Right lung (tissue), 10 donors: ENCODE measurements at places on chromosomes 7 and 10.

DNA sequence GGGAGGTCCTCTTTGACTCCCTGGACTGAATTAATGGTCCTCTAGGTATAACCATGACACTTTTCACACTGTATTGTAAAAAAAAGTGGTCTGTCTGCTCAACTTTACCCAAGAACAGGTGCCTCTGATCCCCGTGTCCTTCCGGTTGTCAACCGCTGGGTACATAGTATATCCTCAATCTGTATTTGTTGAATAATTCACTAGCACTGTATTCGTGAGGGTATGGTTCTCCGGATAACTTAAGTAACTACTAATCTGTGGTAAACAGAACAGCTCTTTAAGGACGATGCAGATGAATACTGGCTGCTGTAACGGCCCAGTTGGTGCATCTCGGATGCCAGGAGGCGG, 472 bp upstream of the ADAM22 start:
- DNase-seq = no peak

DNA sequence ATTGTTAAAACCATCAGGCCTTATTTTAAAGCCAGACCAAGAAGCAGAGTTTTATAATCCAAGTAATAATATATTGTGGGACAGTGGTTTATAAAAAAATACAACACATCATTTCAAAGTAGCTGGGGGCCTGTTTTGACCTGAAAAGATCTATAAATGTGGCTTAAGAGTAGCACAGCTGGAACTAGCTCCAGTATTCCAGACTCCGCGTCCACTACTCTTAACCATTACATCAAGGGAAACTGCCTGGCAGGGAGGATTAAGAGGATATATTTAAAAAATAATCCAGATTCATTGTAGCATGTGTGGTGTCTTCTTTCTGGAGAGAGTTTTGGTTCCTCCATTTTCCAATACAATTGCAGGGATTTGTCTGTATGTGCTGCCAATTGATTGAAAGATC, 67.3 kb downstream of the MET start:
- DNase-seq = no peak

DNA sequence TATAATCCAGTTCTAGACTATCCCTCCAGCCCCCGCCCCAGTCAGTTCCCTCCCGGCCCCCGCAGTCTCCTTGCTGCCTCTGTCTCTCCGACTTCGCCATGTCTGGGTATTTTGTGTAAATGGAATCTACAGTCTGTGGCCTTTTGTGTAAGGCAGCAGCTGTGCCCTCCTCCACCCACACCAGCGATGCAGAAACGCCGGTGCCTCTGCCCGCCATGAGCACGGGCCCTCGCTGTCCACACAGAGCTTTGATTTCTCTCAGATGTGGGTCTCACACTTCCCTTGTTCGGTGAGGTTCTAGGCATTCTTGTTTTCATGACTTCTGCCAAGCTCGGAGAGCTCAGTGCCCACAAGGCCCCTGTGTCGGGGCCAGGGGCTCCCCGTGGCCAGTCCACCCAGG, 37.8 kb downstream of the NKX6-2 start:
- no peak for DNase-seq

GRCh38 chr10:85645926-85646711, 720.5 kb downstream of the GRID1 start:
- no peak for DNase-seq

DNA sequence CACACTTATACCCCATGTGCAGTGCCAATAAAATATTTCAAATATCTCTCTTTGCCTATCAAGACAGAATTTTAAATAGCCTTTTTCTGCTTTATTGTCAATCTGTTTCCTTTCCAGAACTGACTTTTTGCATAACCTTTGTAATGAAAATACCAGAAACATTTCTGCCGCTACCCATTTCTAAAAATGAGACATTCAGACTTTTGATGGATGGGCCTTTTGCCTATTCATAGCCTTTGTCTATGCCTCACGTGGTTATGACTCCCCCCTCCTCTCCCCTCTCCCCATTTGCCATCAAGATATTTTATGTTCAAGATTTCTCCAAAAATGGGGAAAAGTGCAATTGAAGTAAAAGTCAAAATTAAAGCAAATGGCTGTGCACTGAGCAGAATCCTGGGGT, 5.9 kb downstream of the PPP1R17 start:
- no peak for DNase-seq

GRCh38 chr7:38317515-38317914, 44.1 kb upstream of the TARP start:
- no peak for DNase-seq

GRCh38 chr7:31883761-31884164, 186.4 kb downstream of the PDE1C start:
- no peak for DNase-seq

- DNase-seq = peak; percentile 82
Measured at GRCh38 chr10:71255808-71256660, 43.7 kb downstream of the UNC5B start.

DNA sequence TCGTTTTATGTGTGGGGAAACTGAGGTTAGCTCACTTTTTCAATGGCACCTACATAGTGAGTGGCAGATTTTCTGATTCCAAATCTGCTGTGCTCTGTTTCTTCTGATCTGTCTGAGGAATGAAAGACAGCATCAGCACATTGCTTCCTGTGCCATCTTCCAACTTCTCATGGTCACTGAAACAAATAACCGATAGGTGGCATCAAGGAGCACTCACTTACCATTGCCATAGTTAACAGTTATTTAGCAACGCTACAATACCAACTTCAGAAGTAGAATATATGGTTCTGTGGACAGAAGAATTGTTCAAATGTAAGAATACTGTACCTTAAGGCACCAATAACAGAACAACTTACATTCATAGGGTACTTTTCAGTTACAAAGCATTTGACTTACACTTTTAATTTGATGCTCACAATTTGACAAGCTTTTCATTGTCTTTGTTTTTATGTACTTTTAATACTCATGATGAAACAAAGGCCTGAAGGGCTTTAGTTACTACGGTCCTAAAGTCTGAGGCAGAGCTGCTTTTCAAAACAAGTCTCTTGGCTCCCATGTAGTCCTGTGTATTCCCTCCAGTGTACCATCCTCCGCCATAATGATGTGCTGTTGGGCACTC, 228.9 kb upstream of the TCF7L2 start:
- peak; percentile 42 for DNase-seq

- DNase-seq = no peak
Measured at GRCh38 chr10:116112232-116113231, 160.5 kb downstream of the GFRA1 start.

DNA sequence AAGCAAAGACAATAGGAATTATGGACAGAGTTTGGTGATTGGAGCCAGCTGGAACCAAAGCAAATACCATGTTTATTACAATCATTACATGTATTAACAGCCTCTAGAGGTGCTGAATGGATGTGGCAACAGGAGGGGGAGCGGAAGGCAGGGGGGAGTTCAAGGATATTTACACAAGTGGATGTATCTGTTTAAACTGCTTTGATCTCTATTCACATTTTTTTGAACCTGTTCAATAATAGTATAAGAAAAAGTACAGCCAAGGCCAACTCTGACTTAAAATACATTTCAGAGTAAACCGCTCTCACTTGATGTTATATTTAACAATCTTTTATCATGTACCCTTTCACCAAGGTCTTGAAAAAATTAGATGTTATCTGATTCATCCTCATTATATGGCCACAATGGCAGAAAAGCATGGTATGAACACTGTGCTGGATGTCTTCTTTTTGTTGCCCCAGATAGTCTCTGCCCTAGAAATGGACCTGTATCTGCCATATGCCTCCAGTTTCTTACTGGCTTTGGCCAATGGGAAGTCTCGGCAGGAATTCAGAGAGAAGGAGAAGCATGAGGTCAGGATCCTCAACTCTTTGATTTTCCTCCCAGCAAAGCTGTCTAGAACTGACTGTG, 88.2 kb upstream of the FAM133B start:
- no peak for DNase-seq

DNA sequence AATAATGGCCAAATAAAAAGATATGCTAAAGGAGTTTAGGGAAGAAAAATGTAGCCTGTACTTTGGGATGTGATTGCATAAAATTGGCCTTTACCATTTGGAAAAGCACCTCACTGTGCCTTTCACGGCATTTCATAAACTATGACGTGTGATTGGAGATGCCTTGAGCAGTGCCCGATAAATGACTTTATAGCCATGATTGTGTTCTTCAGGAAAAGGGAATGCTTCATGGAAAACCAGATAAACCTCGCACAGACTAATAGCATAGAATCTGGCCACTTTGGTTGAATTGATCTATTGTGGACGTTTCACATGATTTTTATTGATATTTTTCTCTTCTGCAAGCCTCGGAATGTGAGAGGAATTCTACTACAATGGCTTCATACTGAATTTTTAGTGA, 502.0 kb upstream of the MKI67 start:
- DNase-seq = no peak

- no peak for DNase-seq
Measured at GRCh38 chr7:93092757-93093370, 24.9 kb downstream of the SAMD9 start.

GRCh38 chr7:94656925-94657731, 1.2 kb upstream of the SGCE start:
- peak; percentile 38 for DNase-seq

DNA sequence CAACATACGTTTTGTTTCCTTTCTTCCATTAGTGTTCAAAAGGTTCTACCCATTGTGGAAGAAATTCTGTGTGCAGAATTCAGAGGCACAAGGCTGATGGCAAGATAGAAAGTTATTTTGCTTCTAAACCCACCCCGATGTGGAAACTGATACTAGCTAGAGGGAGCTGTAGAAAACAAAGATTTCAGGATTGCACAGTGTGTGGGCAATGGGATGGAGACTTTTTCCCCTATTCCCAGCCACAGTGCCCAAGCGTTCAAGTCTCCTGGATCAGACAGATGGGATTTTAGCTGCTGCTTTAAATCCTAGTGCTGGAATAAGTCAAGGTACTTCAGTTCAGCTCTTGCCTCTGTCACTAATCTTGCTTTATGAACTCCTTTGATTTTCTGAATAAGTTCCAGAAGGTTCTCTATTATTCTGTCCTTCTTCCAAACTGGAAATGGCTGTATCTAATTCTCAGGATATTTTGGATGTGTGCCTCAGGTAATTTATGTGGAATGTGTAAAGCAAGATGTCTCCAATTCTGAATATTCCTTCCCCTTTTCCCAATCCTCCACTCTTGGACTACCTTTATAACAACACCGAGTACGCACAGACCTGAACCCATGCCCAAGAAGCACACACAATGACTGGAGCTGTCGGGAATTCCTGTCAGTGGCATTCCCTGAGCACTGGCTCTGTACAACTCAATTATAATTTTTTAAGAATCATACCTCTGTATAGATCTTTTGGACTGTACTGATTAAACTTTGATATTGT, 473.0 kb downstream of the PLXDC2 start:
- no peak for DNase-seq
